ENCODE measurements at places on chromosomes 13 and 19.

GRCh38 chr13:110166598-110166997 is 140.4 kb downstream of the COL4A1 start:
- DNase-seq = no peak

DNA sequence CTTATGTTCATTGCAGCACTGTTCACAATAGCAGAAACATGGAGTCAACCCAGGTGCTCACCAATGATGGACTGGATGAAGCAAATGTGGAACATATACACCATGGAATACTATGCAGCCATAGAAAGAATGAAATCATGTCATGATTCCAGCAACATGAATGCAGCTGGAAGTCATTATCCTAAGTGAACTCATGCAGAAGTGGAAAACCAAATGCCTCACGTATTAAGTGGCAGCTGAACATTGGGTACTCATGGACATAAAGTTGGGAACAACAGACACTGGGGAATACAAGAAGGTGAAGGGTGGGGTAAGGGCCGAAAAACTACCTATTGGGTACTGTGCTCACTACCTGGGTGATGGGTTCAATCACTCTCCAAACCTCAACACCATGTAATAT is 915.9 kb downstream of the UQCRFS1 start:
- DNase-seq = no peak

DNA sequence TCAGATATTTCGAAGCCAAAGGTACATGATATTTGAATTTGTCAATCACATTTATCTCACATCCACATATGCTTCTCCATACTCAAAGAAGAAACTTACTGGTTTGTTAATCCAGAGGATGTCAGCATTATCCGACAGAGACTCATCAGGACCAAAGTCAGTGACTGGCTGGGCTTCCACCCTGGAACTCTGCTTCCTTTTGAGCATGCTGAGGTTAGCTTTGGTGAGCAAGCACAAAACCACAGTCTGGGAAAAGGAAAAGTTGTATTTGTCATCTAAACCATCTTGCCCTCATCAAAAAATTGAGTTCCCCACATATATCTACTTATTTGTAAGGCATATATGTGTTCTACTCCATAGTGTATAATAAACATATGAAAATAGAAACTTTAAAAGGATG is 17.4 kb downstream of the NALCN start:
- no peak for DNase-seq

- DNase-seq = no peak
Measured at GRCh38 chr19:51204321-51204720, 20.6 kb upstream of the CD33 start.

GRCh38 chr13:109198585-109198984 is 569.2 kb downstream of the MYO16 start:
- DNase-seq = no peak

GRCh38 chr13:103156346-103156998 is 90.3 kb upstream of the SLC10A2 start:
- DNase-seq = no peak

GRCh38 chr13:93926425-93926824 is 553.1 kb downstream of the DCT start:
- no peak for DNase-seq

DNA sequence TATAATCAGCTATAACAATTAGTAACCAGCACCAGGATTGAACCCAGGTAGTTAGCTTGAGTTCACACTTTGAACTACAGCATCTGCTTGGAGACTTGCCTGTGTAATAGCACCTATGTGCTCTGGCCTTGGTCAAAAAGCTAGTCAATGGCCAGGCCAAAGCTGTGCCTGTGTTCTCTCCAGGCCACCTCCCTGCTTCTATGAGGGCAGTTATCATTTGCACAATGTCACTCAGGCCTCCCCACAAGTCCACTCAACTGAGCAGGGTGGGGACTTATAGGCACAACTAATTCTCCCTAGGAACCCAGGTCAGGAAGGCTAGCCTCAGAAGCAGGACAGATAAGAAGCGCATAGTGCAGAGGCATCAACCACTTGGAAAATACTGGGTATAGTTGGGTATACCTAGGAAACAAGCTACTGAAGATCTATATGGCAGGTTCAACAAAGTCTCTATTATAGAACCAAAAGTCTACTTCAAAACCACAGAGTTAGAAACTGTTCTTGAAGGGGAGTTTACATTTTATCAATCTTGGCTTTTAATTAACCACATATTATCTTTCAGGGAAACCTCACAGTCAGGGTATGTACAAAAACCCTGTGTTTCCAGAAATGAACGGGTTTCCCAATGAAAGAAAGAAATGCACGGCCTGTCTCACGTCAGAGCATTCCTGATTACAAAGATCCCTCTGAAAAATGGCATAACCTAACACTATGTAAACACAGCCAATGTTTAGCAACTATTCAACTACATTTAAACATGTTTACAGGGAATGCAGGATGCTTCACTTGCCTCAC is 140.9 kb downstream of the ABCC4 start:
- no peak for DNase-seq

DNA sequence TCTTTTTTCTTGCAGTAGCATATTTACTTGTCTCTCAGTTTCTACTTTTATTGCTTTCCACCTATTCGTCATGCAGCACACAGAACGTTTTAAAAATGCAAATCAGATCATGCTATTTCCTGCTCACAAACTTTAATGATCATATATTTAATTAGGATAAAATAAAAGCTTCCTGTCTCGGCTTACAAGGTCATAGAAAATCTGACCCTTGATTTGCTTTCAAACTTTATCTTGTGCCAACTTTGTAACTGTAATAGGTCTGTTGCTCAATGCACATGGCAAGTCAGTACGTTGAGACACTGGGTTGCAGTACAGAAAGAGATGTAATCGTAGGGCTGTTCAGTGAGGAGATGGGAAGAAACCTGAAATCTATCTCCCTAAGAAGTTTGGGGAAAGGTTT is 95.6 kb upstream of the CSNK1A1L start:
- no peak for DNase-seq

DNA sequence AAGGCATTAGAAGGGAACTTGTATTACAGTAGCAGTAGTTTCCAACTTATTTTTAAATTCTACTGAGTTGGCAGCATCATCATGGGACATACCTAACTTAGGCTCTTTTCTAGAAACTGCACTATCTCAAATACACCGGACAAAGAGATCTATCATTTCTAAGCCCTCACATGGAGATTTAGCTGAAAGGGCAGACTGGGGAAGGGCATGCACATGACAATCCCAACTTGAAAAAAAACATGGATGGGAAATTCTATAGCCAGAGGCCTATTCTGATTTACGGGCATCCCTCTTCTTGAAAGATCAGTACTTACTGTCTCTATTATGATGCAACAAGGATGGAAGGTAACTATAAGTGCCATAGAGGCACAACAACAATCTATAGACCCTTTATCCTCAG is 1328.6 kb downstream of the UQCRFS1 start:
- no peak for DNase-seq

DNA sequence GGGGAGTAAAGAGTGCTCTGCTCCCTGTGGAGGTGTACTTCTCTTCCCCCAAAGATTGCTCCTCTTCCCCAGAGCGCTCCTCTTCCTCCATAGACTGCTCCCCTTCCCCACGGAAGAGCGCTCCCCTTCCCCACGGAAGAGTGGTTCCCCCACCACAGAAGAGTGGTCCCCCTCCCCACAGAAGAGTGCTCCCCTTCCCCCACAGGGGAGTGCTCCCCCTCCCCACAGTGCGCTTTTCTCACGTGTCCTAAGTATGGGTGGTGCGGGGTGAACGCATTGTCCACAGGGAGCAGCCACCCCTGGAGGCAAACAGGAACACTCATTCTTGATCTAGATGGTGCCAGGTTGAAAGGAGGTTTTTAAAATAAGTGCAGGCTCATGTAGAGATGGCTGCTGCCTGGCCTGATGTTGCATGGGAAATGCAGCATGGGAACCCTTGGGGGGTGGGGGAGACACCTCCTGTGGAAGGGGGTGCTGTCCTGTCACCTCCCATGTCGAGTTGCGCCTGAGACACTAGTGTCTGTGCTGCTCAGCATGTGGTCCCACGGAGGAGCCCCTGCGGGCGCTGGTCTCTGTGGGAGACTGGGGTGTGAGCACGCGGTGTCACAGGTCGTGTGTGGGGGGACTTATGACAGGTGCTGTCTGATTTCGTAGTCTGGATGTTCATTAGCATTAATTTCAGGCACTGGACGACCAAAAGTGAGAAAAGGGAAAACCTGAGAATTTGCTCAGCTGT is 52.2 kb downstream of the ATP11A start:
- DNase-seq = no peak
